ENCODE measurements at places on chromosomes 4 and X.
A peak's percentile ranks its signal among the peaks of the same experiment; 100 is the strongest.

- peak; percentile 51 for DNase-seq
These were observed 42.9 kb upstream of the HS3ST1 start for GRCh38 chr4:11471618-11472017.

DNA sequence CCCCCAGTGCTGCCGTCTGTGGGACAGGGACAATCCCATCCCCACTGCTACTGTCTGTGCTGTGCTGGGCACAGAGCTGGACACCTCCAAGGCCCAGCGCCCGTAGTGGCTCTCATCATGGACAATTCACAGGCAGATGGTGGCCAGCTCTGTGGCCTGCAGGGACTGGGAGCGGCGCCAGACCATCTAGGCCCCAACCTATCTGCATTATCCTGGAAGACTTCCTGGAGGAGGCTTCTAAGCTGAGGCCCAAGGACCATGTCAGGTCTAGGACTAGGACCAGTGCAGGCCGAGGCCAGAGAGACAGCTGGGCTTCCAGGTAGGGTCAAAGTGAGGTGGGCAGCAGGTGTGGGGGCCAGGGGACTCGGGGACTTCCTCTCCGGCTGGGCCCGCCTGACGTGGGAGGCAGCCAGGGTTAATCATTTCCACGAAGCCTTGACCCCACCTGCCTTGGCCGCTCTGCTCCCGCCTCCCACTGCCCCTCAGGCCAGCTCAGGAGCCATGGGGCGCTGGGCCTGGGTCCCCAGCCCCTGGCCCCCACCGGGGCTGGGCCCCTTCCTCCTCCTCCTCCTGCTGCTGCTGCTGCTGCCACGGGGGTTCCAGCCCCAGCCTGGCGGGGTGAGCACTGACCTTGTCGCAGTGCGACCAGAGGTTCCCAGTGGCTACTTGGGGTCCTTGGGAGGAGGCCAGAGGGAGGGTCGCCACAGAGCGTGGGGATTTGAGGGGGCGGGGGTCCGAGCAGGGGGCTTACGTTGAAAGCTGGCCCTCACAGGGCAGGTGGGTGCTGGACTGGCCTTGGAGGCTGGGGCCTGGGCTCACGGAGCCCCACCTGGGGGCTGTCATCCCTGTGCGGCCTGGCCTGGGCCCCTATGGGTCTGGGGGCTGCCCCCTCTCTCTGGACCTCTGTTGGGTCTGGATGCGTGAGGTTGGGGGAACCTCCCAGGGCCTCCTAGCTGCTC is at the start of gene HGFAC:
Gene HGFAC (plus strand): TSS at position 468 of the 959 bp plus-strand sequence. CDS start 34 bp downstream, at position 502.
- DNase-seq = no peak

GRCh38 chr4:2946812-2947600 is 16.2 kb downstream of the NOP14 start:
- no peak for DNase-seq

- no peak for DNase-seq
These were observed 5.1 kb upstream of the CXCL9 start for GRCh38 chr4:76012388-76012801.

GRCh38 chrX:47577424-47577823 is 4.8 kb upstream of the TIMP1 start:
- no peak for DNase-seq

Measured in activated CD4-positive, alpha-beta T cell treated with anti-CD3 and anti-CD28 coated beads, Interleukin-2, amount 50 U/mL, for 24 hours (primary cell).